ENCODE measurements at places on chromosomes 12 and 14.

DNA sequence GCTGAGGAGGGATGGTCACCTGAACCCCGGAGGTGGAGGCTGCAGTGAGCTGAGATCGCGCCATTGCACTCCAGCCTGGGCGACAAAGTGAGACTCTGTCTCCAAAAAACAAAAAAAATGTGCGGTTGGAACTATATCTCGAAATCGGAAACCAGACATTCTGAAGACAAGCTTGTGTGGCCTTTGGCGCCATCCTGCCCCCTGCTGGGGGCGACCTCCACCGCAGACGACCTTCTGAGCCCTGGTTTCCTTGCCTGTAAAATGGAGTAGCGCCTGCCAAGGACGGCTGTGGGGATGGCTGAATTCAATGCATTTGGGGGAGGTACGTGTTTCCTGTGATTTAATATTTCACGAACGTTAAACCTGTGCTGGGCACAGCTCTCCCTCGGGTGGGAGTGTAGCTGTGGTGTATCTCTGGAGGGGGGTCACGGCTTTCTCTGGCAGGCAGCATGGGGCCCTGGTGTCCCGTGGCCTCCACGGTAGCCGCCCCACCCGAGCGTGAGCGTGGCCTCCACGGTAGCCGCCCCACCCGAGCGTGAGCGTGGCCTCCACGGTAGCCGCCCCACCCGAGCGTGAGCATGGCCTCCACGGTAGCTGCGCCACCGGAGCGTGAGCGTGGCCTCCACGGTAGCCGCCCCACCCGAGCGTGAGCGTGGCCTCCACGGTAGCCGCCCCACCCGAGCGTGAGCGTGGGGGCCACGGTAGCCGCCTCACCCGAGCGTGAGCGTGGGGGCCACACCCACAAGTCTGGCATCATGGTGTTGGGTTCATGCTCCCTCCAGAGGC is 55.3 kb downstream of the LRCOL1 start:
- no peak for DNase-seq

- no peak for DNase-seq
These were observed 27.2 kb downstream of the DDX51 start for GRCh38 chr12:132116709-132117557.

- DNase-seq = no peak
These were observed 170.6 kb downstream of the CRADD start for GRCh38 chr12:93847517-93848474.

DNA sequence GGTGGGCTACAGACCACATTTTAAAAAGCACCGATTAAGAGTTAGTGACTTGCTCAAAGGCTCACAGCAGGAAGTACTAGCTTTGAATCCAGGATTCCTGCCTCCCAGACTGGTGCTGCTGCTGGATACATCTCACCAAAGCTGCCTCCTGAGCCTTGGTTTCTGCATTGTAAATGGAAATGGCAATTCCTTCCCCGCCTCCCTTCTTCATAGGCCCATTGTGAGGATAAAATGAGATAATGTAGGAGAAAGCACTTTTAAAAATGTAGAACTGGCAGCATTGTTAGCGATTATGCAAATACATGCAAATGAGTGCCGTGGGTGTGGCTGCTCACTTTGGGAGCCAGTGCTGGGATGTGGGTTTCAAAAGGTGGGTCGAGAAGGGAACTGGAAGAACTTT is 15.4 kb downstream of the PDE1B start:
- no peak for DNase-seq

DNA sequence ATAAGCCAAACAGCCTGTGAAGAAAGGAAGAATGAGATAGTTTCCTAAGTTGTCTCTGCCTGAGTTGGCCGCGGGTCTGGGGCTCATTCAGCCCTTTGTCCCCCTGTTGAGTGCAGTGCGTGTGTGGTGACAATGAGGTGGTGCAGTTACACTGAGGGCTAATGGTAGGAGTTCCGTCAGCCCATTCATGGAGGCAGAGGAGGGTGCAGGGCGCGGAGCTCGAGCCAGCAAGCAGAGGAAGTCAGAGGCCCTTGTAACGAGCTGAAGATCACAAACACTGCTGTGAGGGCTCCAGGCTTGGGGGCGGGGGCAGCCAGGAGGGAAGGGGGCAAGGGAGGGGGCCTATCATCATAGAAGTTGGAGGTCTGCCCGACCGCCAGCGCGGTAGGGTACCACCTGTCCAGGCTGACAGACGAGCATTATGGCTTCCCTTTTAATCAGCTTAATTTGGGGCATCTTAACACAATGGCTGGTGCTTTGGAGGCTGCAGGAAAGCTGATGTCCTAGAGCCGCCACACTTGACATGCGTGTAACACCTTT is 20.5 kb downstream of the CCND2 start:
- DNase-seq = no peak

GRCh38 chr14:74836251-74836960 is 39.5 kb downstream of the PROX2 start:
- no peak for DNase-seq

- no peak for DNase-seq
These were observed 9.6 kb upstream of the FOXG1 start for GRCh38 chr14:28756884-28757570.

DNA sequence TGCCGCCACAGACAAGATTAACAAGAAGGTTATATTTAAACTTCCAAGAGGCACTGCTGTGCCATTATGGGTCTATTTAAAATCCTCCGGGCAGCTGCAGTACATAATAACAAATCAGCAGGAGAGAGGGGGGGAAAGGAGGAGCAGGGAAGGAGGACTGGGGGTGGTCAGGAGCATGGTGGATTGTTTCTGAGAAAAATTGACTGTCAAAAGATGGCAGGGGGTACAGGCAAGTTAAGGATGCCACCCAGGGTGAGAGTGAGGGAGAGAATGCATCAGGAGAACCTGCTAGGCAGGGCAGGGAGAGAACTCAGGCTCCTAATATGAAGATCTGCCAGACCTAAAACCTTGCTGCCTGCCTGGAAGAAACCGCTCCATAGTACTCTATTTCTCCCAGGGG is 181.8 kb downstream of the GRIN2B start:
- DNase-seq = no peak

GRCh38 chr12:12645485-12645884 is 33.8 kb downstream of the CREBL2 start:
- no peak for DNase-seq

DNA sequence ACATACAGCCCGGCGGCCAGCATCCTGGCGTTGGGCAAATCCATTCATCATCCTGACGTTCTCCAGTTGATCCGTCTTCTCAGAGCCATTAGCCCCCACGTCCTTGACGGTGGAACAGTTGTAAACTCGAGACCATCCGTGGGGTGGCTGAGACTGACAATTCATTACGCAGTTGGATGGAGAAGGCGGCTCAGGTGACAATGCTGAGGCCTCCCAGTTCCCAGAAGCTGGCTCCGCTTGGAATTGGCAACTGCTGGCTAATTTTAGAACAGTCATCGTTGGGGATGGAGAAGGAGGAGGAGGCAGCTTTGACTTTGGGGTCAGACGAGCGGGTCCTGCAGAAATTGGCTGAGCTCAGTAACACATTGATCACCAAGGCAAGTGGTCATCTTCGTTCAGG is 186.5 kb downstream of the PHETA1 start:
- DNase-seq = no peak

GRCh38 chr12:6211421-6211869 is 11.2 kb downstream of the CD9 start:
- DNase-seq = no peak

GRCh38 chr12:89370421-89370831 is 18.1 kb upstream of the DUSP6 start:
- no peak for DNase-seq

GRCh38 chr12:7259060-7259459 is 44.8 kb upstream of the ACSM4 start:
- no peak for DNase-seq

GRCh38 chr14:68444449-68445168 is 348.3 kb downstream of the ZFP36L1 start:
- no peak for DNase-seq

- no peak for DNase-seq
These were observed 1104.3 kb downstream of the BCL11B start for GRCh38 chr14:98167705-98168104.

DNA sequence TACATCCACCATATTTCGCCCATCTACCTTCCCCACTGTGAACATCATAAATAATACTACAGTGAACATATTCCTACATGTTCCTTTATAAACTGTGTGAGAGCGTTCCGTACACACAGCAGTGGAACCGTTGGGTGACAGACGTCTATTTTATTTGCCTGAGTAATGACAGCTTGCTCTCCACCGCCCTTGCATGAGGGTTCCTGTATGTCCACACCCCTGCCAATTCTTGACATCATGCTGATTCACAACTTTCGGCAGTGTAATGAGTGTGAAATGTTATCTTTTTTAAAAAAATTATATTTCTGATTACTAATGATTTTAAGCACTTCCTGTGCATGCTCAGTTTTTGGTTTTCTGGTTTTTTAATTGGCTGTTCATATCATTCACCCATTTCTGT is 4.3 kb upstream of the RAD52 start:
- DNase-seq = no peak

GRCh38 chr14:86955771-86956354 is 1037.1 kb downstream of the GALC start:
- no peak for DNase-seq

GRCh38 chr14:40847480-40847879 is 759.2 kb upstream of the LRFN5 start:
- no peak for DNase-seq

DNA sequence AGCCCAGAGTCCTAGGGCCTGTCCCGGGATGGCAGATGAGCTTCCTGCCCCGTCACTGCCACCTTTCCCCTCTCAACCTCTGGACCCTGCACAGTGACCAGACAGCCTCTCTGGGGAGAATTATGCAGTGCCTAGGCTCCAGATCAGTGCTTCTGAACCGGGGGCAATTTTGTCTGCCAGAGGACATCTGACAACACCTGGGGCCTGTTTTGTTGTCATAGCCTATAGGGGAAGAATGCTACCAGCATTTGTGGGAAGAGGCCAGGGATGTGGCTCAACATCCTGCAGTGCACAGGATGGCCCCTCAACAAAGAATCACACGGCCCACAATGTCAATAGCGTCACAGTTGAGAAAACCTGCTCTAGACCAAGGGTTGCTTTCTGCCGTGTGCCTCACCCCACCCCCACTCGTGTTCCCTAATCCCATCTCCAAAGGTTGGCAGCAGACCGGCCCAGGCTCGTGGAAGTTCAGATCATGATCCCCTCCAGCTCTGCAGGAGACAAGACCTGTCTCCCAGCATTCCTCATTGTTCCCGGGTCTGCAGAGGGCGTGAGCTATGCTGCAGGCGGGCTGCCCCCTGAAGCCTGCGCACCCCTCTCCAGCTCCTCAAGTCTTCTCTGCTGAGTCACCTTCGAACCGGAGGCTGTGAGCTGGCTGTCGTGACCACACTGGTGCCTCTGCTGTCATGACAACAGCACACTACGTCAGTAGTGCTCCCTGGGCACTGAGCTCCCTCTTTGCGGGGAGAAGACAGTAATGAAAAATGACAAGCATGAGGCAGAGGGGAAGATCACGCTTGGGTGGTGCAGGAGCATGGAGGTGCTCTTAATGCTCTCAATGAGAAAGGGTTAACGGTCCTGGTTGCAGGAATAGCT is 2.0 kb upstream of the GAPDH start:
- DNase-seq = no peak

- DNase-seq = no peak
These were observed 19.1 kb upstream of the SYNE2 start for GRCh38 chr14:63833728-63834127.

DNA sequence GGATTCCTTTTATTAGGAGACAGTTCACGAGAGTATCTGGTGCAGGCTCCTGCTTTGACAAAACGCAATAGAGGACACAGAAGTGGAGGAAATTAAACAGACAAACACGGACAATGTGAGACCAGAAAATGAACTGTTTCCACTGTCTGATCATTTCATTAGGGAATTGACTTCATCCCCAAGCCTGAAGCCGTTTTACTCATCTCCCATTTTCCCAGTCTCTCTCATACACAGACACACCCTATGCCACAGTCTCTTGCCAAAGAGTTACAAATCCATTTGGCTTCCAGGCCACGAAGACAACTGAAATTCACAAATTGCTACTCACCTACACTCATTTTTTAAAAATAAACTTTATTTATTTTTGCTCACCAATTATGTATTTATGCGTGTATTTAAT is 1087.8 kb upstream of the TMEM132C start:
- DNase-seq = no peak

DNA sequence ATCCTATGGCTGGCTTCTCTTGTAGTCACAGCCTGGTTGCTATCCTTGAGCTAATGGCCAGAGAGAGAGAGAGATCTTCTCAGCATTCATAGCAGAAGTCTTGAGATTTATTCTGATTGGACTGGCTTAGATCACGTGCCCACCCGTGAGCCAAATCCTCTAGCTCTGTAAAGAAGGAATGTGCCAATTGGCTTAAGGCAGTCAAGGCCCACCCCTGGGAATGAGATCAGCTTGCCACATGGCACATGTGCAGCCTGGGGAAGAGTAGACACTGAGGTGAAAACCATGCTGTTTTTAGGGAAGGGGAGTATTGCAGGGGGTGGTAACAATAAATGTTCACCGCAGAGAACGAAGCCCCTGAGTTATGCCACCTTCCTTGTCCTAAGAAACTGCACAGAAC is 36.3 kb downstream of the PLEKHG7 start:
- no peak for DNase-seq

- DNase-seq = no peak
These were observed 8.6 kb upstream of the ARPC3 start for GRCh38 chr12:110458756-110459155.

DNA sequence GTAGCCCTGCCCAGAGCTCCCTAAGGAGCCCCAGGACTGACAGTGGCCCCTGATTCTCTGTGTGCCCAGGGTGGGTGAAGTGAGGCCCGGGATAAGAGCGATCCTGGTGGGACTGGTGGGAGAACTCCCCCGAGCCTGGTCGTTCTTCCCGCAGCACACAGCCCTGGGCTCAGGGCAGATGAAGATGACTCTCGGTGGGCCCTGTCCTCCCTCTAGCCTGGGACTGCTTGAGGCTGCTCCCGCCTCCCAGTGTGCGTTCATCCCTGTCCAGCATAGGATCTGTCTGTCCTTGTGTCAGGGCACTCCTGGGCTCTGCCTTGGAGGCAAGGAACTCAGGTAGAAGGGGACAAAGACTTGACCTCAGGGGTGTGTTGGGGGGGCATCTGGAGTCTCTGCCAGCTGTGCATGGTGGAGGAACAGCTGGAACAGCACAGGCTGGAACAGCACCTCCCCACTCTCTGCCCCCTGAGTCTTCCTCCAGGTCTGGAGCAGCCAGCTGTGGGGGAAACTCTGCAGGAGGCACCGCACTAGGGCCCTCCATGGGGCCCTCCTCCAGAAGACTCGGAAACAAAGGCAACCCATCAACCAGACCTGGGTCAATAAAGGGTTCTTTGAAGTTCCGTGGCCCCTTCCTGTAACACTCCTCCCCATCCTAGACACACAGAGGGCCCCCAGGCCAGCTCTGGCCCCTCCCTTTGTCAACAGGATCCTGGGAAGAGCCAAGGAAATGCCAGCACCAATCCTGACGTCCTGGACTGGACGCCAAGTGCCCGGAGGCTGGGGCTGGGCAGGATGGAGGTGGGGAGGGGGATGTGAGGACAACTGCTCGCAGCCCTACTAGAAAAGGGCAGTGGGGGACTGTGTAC is 15.9 kb downstream of the FAIM2 start:
- no peak for DNase-seq

DNA sequence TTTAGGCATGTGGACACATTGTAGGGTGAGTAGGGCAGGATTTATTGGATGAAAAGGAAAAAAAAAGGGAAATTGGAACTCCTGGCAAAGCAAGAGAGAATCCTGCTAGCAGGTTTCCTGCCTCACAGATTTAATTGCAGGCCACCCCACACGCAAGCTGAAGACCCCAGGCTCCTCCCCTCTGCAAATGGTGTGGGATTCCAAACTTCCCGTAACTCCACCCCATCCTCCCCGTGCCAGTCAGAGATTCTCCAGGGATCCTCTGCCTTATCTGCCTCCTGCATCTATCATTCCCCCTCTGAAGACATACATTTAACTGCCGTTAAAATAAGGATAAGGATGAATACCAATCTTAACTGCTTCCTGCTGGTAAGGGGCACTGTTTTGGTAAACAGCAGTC is 249.8 kb upstream of the GARIN2 start:
- no peak for DNase-seq

All from NCI-H748 treated with DMSO at 0.1 percent for 48 hours (cell line).